ENCODE measurements at places on chromosomes 2 and 18.

- DNase-seq = no peak
These were observed 60.1 kb upstream of the ACTR3 start for GRCh38 chr2:113829761-113830160.

- DNase-seq = no peak
These were observed 27.8 kb downstream of the DDX1 start for GRCh38 chr2:15619510-15619909.

DNA sequence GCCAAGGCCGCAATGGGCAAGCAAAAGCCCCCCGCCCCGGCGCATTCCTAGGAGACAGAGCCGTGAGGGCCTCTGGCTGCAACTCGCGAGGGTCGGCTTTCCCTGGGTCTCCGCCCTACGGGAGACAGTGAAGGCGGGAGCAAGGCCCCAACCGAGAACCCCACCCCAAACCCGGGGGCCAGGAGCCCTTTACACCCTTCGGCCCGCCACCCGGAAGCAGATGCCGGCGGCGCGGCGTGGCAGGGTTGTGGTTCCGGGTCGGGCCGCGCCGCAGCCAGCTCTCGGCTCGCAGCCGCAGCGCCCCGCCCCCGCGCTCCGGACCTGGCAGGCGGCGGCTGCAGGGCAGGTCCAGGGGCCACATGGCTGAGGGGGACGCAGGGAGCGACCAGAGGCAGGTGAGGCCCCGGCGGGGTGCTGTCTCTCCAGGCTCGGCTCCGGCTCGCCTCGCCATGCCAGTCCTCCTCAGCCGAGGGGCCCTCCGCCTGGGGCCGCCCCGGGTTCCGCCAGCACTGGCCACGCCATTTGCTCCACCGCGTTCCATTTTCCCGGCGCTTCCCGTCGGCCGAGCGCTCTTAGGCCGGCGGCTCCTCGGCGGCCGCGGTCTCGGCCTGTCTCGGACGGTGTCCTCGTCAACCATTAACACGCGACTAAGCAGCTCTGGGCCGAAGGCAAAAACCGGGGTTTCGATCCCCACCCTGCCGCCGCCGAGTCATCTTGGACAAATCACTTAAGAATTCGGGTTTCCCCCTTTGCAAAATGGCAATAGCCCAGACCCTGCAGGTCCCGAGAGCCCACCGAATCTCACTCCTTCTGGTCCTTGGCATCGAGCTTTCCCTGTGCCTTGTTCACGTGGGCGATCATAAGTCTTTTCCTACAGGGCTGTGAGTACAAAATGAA is at the start of gene IMPACT:
Gene IMPACT (plus strand): TSS at position 273 of the 897 bp plus-strand sequence. CDS start 87 bp downstream, at position 360.
- peak; percentile 94 for DNase-seq

GRCh38 chr2:39124746-39125057 is 3.9 kb upstream of the SOS1 start:
- DNase-seq = no peak

DNA sequence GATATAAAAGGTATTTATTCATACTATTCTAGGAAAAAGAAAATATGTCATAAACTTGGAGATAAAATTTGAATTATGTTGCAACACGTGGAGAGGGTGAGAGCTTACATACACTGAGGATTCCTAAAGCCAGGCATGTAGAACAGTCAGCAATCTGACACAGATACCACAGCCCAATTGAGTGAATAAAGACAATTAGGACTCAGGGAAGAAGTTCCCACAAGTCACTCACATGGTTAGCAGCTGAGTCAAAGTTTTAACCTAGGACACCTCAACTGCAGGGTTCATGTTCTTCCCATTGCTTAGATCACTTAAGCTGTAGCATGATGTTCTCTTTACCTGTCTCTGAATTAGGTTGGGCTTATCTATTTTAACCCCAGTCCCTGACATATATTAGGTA is 189.5 kb downstream of the CMPK2 start:
- no peak for DNase-seq

DNA sequence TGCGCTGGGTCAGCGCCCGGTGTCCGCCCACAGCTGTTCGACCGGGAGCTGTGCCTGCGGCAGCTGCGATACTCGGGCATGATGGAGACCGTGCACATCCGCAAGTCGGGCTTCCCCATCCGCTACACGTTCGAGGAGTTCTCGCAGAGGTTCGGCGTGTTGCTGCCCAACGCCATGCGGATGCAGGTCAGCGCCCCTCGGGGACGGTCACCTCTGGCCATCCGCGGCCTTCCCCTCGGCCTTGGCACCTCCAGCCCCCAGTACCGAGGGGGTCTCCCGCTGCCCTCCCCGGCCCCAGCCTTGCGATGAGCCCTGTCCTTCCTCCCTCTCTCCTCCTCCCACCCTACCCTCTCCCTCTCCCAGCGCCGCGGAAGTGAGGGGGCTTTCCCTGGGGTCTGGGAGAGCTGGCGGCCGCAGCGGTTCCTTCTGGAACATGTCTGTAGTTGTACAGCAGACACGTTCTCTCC is 53.2 kb upstream of the GPR17 start:
- peak; percentile 40 for DNase-seq

- no peak for DNase-seq
These were observed 63.9 kb downstream of the SMIM21 start for GRCh38 chr18:75363446-75364225.

GRCh38 chr2:209905691-209906090 is 96.7 kb upstream of the RPE start:
- no peak for DNase-seq

DNA sequence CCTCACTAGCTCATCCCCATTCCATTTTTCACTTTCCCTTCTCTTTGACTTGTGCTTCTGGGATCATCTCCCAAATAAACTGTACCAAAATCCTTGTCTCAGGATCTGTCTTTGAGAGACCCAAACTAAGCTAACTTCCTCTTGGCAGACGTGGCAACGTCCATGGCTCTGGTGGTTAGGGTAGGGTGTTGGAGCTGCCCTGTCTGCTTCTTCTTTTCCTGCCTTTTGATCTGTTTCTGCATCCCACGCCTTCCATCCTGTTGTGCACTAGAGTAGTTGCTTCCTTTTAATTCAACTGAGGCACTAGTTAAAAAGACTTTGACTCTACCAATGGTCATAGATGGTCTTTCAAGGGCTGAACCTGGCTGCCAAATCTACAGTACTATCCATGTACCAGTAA is 5.5 kb upstream of the MAP4K4 start:
- no peak for DNase-seq

DNA sequence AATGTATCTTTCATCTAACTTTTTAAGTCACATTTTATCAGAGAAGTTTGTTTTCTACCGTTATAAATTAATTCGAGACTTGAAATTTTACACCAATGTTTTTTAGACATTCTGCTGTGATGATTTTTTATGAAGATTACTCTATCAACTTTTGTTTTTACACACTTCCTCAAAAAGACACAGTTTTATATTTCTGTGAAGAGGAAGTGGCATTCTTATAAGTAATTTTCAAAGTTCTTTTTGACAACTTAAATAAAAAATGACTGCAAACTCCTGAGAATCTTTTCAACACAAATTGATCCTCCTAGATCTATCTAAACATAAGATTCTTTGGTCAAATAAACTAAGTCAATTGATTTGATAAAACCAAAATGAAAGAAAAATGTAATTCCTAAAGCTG is 13.7 kb downstream of the ANKRD44 start:
- no peak for DNase-seq

DNA sequence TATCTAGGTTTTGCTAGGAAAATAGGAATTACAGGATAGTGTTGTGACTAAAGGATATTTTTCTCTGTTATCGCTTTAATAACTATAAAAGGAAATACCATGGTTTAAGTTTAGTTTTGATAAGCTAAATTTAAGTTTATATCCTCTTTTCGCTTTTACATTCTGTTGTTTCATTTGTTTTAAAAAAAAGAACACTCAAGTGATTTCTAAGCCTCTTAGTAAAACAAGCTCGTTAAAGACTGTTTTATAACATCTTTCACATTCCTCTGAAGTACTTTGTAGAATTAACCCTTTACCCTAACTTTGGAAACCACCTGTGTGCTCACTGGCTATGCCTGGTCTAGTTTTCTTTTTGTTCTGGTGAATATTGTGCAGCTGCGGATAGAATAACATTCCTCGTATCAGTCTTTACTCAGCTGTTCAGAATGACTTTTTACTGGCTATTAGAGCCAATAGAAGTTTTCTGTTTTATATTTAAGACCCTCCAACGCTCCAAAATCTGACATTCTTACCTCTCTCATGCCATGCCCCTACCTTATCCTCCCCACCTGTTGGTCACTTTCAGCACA is 183.1 kb downstream of the PTPRM start:
- no peak for DNase-seq

GRCh38 chr2:163571423-163572102 is 164.2 kb downstream of the FIGN start:
- DNase-seq = no peak

- no peak for DNase-seq
These were observed 193.1 kb downstream of the SH3RF3 start for GRCh38 chr2:109322111-109322510.

- DNase-seq = peak; percentile 63
These were observed 392 bp downstream of the ST8SIA3 start for GRCh38 chr18:57352761-57353136.

- no peak for DNase-seq
These were observed 49.0 kb upstream of the TMEM18 start for GRCh38 chr2:726169-726568.

- DNase-seq = no peak
These were observed 782.3 kb downstream of the ERBB4 start for GRCh38 chr2:211756266-211756665.

DNA sequence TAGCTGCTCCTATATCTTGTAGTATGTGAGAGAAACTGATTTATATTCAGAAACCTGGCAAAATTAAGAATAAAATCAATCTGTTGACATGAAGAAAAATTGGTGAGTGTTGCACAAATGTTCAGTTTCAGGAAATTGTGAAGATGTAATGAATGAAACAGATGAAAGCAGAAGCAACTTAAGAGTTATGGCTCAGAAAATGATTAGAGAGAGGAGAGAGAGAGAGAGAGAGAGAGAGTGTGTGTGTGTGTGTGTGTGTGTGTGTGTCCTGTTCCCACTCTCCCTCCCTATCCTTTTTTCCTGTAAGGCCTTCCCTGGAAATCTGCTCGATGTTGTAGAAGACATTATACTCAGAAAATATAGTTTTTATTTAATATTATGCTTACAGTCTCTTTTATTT is 31.4 kb downstream of the MAP4K4 start:
- no peak for DNase-seq

DNA sequence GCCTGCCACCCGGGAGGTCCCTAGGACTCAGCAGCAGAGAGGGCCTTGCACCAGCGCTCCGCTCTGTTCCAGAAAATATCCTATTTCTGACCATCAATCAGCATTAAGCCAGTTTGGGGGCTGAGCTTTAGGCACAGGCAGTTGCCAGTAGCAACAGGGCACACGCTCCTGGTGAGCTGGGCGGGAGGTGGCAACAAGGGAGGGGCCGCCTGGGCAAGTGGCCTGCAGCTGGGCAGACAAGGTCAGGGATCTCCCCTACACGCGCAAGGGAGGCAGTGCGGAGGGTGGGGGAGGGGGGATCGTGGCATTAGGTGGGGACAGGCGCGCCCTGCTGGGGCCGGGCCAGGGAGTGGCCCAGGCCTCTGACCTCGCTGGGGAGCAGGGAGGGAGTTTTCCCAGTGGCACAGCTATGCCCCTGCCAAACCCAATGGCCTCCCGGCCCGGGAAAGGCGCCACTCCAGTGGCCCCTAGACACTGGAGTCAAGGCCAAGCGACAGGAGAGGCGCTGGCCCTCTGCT is 302.8 kb downstream of the NCKAP5 start:
- DNase-seq = peak; percentile 65

DNA sequence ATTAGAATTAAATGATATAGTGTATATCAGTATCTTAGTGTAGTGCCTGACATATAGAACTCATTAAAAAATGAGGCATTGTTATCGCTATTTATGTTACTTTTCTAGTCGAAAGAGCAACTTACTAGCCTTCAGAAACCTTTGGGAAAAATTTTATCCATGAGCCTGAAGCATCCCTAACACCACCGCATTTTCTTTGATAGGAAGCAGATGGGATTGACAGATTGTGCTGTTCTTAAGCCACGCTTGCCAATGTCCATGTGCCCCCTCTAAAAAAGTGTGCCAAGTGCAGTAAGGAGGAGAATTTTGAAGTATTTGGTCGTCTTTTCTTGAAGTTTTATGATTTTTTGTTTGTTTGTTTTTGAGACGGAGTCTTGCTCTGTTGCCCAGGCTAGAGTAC is 29.1 kb downstream of the PPM1B start:
- no peak for DNase-seq

DNA sequence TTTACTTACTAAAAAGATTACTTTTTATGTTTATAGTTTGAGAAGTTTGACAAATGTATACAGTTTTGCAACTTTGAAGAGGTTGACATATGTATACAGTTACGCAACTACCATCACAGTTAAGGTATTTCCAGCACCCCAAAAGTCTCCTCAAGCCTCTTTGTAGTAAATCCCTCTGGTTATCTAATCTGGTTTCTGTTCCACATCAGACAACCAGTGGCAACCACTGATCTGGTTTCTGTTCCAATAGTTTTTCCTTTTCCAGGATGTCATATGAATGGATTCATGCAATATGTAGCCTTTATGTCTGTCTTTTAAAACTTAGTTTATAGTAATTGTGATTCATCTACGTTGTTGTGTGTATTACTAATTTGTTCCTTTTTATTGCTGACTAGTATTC is 23.5 kb downstream of the IFIH1 start:
- no peak for DNase-seq

- no peak for DNase-seq
These were observed 6.3 kb downstream of the TNFAIP6 start for GRCh38 chr2:151363709-151364108.

GRCh38 chr18:31252522-31252921 is 65.4 kb upstream of the DSG1 start:
- DNase-seq = no peak

DNA sequence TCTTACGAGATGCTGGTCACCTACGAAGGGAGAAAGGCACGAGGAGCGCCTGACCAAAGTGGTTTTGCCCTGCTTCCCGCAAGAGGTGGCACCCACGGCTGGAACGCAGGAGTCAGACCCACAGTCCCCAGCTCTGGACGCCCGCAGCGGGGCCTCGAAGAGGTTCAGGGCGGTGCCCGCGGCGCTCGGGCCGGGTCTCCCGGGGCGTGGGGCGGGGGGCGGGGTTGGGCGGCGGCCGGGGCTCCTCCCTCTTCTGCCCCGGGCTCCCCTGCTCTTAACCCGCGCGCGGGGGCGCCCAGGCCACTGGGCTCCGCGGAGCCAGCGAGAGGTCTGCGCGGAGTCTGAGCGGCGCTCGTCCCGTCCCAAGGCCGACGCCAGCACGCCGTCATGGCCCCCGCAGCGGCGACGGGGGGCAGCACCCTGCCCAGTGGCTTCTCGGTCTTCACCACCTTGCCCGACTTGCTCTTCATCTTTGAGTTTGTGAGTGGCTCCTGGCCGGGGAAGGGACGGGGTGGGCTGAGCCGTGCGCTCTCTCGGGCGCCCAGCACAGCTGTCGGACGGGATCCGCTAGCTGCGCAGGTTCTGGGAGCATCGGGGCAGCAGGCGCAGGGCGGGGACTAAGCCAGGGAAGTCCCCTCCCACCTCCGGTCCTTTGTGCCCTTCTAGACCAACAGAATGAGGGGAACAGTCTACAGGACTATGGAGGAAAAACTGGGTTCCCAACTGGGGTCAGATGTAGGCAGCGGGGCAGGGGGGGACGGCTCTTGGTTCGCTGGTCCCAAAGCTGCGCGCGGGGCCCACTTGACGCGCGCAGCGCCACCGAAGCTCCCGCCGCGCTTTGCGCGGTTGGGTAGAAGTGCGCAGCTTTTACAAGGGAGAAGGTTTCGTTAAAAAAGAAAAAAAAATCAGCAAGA is at the start of gene MAL:
Gene MAL (plus strand): TSS at position 303 of the 914 bp plus-strand sequence. CDS start 85 bp downstream, at position 388.
- DNase-seq = no peak

GRCh38 chr2:69013840-69014821 is 1.2 kb downstream of the ANTXR1 start:
- no peak for DNase-seq

Data from ecto neural progenitor cell (in vitro differentiated cells).